Activated CD4-positive, CD25-positive, alpha-beta regulatory T cell treated with anti-CD3 and anti-CD28 coated beads, Interleukin-2, amount 50 U/mL, for 16 hours (primary cell): ENCODE measurements at places on chromosomes 3 and 15.

GRCh38 chr3:140585828-140586227 lies 92.0 kb upstream of the TRIM42 start:
- DNase-seq, result no peak

GRCh38 chr15:40006646-40007045 lies 32.3 kb downstream of the SRP14 start:
- no peak for DNase-seq

- no peak for DNase-seq
Observed at GRCh38 chr3:140206196-140207040, 271.4 kb downstream of the CLSTN2 start.

GRCh38 chr3:177687291-177687690 lies 490.0 kb upstream of the TBL1XR1 start:
- no peak for DNase-seq

DNA sequence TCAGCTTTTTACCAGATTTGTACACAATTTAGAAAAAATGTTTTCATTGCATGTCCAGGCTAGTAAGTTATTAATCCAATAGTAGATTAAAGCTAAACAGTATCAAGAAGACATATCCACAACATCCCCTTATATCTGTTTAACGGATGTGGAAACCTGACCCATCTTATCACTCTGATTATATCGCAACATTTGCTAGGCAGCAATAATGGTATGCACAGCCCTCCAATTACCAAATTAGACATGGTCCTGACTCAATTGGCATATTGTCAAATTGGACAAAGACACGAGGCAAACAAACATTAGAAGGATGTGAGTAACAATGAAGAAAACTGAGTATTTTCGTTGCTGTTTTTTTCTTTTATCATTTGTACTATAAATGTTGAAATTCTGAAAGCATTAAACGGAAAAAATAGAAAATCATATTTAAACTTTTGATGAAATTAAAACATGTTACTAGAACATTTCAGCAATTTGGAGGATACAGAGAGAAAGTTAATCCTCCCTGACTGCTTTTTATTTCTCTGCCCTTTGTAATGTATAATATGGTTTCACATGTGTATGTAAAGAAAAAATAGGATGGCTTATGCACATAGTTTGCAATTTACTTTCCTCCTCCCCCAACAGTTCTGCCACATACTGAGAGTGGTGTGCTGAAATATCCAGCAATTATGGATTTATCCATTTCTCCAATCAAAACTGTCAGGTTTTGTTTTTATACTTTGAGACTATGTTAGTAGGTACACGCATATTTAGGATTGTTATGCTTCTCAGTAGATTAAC lies 633.7 kb downstream of the ZIC1 start:
- DNase-seq, result no peak

DNA sequence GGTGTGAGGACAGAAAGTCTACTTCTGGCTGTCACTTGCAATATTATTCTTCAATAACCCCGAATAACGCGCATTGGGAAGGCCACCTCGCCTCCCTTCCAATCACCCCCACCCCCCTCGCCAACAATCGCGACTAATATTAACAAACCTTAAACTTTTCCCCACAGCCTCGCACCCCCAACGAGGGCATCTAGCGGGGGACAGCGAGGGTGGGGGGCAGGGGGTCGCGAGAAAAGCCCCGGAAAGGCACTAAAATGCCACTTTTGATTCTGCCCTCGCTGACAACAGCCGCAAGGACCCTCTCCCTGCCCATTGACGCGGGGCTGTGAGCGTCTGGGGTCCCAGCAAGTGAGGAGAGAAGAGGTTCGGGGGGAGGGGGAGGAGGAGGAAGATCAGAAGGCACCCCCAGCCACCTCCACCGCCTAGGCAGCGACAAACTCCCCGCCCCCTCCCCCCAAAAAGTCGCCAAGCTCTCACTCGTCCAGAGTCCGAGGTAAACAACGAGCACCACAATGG lies 868 bp downstream of the SATB1 start:
- no peak for DNase-seq

DNA sequence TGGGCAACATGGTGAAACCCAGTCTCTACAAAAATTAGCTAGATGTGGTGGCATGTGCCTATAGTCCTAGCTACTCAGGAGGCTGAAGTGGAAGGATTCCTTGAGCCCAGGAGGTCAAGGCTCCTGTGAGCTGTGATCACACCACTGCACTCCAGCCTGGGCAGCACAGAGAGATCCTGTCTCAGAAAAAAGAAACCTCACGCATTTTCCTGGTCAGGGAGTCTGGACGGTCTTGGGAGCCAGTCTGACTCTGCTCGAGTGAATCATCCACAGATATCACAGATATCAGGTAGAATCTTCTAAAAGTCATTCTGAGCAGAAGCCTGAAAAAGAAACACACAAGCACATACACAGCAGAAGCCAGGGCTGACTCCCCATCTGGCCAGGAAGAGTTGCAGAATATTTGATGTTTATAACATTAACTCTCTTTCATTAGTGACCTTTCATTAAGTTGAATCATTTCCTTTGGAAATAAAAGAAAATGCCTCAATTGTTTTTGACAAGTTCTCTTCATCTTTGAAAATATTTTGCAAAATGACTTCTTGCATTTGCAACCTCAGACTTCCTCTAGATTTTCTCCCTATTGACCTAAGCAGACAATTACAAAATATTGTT lies 56.5 kb upstream of the ABHD17C start:
- no peak for DNase-seq

DNA sequence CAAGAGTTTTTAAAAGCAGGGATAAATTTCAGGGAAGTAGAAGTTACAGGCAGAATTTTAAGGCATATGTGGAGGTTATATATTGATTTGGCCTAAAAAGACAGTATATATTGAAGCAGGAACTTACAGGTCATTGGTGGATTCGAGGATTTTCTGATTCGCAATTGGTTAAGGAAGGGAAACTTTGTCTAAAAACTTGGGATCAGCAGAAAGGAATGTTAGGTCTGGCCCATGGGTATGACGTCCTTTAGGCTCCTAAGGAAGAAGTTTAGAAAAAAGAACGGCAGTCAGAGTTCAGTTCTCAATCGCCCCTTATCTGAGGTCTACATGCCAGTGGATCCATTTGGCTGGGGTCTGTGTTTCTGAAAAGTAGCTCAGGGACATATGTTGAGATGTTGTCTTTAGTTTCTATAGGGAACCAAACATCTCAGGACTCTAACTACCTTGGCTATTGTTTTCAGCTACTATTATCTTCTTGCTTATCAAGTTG lies 33.2 kb upstream of the ACP3 start:
- DNase-seq, result no peak

DNA sequence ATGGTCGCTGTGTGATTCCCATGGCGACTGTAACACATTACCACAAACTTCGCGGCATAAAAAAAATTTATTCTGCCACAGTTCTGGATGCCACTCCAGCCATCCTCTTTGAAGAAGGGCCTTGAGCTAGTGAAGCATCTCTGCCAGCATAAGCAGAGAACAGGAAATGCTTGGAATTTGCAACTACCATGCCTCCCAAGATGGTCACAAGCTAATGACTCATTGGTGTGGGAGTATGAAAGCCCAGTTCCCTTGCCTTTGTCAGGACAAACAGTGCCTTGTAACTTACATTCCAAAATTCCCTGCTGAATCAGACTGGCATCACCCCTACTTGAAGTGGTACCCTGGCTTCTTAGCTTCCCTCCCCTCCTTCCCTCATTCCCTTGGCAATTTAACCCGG lies 129.7 kb downstream of the PROS1 start:
- no peak for DNase-seq

DNA sequence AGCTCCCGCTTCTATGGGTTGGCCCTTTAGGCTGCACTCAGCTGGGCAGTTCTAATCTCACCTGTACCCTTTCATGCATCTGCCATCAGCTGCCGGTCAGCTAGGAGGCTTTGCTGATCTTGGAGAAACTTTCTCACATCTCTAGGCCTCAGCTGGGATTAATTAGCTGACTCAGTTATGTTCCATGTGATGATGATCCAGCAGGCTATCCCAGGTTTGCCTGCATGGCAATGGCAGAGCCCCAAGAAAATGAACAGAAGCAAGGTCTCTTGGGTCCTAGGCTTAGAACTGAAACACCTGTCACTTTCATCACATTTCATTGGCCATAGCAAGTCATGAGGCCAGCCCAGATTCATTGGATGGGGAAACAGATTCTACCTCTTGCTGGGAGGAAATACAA lies 304.6 kb upstream of the TBC1D5 start:
- no peak for DNase-seq

DNA sequence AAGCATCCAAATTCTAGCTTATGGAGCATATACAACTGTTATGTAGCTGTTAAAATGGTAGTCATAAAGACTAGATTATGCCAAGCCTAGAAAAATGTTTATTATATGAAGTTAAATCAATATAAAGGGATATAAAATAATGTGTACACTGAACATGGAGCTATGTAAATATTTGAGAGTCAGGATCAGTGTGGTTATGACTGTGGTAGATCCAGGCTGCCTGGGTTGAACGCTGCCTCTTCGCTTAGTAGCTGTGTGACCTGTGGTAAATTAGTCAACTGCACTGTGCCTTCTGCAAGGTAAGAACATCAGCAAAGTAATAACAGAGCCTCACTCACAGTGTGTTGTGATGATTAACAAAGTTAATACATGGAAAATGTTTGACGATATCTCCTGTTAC lies 212.2 kb downstream of the RBMS3 start:
- DNase-seq, result no peak

- DNase-seq, result no peak
Observed at GRCh38 chr3:155026999-155027591, 53.0 kb upstream of the MME start.

- no peak for DNase-seq
Observed at GRCh38 chr15:62782896-62783295, 259.7 kb upstream of the TPM1 start.

GRCh38 chr3:140726066-140726465 lies 48.2 kb downstream of the TRIM42 start:
- no peak for DNase-seq

GRCh38 chr3:98048586-98048985 lies 13.5 kb upstream of the GABRR3 start:
- no peak for DNase-seq

GRCh38 chr3:108017587-108017986 lies 73.2 kb downstream of the CD47 start:
- no peak for DNase-seq

DNA sequence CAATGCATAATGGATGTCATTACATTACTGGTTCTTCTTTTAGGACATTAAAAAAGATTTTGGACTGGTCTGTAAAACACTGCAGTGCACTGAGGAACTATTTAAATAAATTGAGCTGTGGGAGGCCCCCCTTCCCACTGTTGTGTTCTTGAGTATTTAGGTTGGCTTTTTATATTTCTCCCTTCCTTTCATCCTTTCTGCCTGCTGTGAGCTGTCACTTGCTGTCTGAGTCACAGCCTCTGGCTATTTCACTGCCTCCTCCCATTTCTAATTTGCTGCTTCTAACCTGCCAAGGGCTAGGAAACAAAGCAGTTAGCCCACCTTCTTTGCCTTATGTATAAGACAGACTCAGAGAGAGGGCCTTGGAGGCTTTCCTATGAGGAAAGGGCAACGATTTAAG lies 89.0 kb upstream of the FNDC3B start:
- DNase-seq, result no peak

- no peak for DNase-seq
Observed at GRCh38 chr3:170560296-170560695, 25.6 kb downstream of the SLC7A14 start.

- DNase-seq, result no peak
Observed at GRCh38 chr3:177589911-177590381, 392.7 kb upstream of the TBL1XR1 start.

- DNase-seq, result no peak
Observed at GRCh38 chr3:29181872-29182271, 99.0 kb upstream of the RBMS3 start.

GRCh38 chr3:46930945-46931403 lies 45.6 kb downstream of the CCDC12 start:
- DNase-seq, result no peak

DNA sequence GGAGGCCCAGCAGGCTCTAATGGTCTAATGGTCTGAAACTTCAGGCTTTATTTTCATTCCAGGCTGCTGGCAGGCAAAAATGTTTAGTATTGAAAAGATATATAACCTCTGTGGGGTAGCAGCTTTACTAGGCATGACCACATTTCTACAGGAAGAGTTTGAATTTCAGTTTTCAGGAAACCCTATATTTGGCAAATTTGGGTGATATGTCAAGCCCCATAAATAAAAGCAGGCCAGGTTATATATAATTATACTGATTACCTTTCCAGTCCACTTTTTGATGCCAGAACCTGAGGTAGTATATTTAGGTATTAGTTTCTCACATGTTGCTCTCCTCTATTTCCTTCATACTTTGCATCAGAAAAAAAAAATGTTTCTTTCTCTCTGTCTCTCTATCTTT lies 37.2 kb upstream of the PHLDB2 start:
- DNase-seq, result no peak

DNA sequence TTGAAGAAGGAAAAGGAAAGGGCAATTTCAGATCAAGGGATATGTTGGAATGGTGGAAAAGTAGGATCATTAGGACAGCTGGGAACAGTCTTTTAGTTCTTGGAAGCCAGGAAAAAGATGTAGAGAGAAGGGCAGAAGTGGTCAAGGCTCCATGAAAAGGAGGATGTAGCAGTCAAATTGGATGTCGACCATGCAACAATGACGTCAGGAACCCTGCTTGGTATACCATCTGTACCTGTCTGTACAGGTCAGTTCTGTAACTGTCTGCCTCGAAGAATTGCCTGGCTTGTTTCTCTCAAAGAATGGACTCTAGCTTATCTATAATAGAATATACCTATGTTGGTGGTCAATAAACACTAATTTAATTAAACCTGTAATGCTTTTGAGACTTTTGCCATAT lies 157.8 kb upstream of the SGO1 start:
- DNase-seq, result no peak

- DNase-seq, result no peak
Observed at GRCh38 chr3:139317215-139317614, 26.6 kb upstream of the MRPS22 start.

DNA sequence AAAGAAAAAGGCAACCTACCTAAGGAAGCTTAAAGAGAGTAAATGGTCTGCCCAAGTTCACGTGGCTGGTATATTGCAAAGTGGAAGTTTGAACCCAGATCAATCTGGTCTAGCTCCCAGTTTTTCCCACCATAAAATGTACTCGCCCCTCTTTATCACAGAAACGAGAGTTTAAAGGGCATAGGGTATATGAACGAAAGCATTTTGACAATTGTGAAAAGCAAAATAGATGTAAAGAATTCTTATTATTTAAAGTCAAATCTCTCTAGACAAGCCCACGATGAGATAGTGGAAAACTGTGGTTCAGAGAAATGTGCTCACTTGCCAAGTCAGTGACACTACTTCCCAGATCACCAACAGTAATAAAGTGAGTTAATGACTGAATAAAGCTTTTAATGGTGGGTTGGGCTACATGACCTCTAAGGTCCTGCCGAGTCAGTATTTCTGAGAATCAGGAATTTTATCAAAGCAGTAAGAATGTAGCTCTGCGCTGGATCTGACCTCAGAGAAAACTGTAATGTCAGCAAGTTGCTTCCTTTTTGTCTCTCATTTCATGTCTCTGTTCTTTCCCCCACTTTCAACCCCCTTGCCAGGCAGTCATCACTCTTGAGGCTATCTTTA lies 23.3 kb upstream of the NEO1 start:
- no peak for DNase-seq

GRCh38 chr3:65897766-65898165 lies 141.0 kb downstream of the MAGI1 start:
- no peak for DNase-seq

- DNase-seq, result peak; percentile 21
Observed at GRCh38 chr15:52559575-52559974, 9.3 kb downstream of the ARPP19 start.
